ENCODE measurements at places on chromosomes 6 and 20.
A peak's percentile ranks its signal among the peaks of the same experiment; 100 is the strongest.

DNA sequence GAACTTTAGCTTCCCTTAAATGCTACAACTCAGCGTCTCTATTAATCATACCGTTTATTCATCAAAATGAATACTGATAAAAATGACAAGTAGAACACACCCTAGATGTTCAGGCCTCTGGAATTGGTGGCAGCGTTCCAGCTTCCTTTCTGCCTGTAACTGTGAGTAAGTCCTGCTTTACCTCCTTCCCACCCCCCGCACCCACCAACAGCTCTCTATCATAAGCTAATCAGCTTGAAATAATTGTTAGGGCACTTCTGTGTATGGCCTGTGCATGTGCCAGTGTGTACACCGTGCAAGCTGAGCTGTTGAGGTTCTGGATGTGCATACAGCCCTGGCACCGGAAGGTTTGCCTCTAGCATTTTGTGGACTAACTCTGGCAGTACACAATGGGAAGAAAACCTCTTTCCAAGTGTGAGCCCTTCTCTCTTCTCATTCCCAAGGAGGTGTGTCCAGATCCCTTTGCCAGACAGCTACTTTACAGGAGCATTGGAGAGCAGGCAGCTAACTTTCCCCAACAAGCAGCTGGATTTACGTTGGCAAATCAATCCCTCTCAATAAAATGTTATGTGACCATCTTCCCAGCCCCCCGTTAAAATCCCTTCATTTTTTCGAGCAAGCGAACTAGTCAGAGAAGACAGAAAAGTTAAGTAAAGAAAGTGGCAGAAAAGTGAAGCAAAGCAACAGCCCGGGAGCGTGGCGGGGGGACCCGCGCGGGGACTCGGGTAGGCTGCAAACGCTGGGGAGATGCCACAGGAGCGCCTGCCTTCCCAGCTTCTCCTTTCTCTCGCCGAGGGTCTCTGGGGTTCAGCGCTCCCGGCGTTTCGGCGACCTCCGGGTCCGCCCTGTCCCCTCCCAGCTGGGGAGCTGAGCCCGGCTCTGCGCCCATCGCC is 803 bp upstream of the ADGRG6 start:
- DNase-seq = peak; percentile 49

- DNase-seq = peak; percentile 75
Measured at GRCh38 chr20:64064145-64064698, 1.2 kb downstream of the TCEA2 start.

GRCh38 chr6:7640607-7641577 is 50.9 kb downstream of the SNRNP48 start:
- DNase-seq = peak; percentile 65

DNA sequence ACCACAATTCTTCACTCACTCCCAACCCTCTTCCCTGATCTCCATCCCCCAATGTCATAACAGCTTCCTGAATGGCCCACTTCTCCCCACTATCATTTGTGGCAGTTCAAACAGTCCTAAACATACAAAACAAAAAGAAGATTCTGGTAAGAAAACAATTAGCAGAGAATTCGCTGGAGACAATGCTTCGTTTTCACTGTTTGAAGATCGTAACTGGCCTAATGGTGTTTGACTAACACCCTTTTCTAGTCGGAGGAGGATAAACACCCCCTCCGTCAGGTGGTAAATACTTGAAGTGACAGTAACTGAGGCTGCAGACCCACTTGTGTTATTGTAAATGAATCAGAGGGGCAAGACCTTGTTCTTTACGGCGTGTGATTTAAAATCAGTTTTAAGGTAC is 3.8 kb downstream of the EYA2 start:
- no peak for DNase-seq

DNA sequence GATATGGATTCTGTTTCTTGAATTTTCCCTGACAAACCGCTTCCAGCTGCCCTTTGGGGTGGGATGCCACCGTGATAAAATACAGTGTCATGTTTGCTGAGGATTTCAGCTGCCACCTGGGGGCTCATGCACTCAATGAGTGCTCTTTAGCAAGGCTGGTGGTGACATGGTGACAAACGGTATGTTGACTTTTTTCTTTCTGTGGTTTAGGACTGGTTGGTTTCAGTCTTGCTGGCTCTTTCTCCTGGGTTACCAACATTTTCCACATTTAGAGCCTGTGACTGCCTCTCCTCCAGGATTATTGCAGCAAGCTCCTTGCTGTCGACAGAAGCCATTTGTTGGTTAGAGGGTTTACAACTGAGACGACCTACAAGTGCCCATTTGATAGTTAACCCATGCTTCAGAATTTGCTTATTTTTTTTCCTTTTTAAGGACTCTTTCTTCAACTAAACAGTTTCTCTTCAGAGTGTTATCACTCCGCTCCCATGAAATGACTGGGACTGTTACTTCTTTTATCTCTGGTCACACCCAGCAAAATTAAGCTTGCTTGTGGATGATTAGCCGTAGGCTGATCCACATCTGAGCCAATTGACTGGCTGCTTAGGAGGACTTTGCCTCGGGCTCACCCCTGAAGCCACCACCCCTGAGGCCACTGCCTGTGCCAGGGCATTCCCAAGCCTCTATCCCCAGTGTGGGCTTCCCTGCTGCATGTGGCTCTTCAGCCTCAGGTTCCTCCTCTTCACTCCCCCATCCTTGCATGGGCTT is 48.4 kb upstream of the CDYL start:
- peak; percentile 32 for DNase-seq

DNA sequence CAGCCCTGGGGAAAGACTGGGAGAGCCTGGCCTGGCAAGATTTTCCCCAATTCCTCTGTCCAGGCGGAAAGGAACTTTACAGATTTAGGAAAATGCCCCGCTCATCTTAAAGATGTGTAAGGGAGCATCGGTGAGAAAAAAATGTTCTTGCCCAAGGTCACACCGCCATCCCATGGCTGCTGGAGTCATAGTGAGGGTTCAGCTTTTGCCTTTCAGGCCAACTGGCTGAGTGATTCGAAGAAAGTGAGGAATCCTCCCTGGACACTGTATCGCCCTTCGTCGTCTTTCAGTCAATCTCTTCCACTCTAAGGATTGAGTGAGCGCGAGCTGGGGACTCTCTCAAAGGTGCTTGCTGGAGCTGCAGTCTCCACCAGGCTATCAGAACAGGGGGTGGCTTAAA is 1.4 kb downstream of the WFDC2 start:
- peak; percentile 20 for DNase-seq

DNA sequence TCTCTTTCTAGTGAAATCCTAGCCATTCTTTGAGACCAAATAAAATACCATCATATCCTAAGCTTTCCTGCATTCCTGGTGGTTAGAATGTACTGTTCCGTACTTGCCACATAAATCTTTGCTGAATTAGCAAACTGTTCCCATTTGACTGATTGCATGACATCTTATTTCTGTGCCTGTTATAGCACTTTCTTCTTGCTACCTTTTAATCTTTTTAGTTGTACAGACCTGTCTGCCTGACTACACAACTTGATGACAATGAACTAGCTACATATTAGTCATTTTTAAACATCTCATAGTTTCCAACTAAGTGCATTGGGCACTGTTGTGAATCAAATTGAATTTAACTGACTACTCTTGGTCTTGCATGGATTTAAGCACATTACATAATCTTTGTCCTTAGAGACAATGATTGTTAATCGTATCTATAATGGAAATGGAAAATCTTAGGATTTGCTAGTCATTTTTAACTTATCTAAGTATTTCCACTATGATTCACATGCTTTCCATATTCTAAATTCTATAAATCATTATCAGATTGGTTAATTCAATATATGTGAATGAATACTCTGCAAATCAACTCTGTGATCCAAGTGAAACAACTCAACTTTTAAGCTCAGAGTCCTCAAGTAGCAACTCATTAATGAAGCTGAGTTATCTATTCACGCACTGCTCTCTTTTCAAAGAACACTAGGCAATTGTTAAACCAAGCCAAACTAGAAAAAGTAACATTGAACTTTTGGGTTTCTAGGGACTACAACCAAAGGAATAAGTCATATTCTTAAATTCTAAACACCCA is 109.0 kb downstream of the TNFRSF21 start:
- peak; percentile 25 for DNase-seq

DNA sequence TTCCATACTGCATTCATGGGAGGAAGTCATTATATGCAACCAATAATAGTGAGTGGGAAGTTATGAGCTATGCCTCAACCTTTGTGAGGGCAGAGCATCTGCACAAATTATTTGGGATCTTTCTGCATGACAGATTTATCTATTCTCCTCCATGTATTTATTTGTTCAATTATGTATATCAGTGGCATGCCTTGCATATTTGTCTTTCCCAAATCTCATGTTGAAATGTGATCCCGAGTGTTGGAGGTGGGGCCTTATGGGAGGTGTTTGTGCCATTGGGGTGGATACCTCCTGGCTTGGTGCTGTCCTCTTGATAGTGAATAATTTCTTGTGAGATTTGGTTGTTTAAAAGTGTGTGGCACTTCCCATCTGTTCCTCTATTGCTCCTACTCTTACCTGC is 1246.0 kb upstream of the CITED2 start:
- DNase-seq = no peak

- no peak for DNase-seq
Measured at GRCh38 chr20:61082720-61083119, 169.3 kb upstream of the CDH4 start.

DNA sequence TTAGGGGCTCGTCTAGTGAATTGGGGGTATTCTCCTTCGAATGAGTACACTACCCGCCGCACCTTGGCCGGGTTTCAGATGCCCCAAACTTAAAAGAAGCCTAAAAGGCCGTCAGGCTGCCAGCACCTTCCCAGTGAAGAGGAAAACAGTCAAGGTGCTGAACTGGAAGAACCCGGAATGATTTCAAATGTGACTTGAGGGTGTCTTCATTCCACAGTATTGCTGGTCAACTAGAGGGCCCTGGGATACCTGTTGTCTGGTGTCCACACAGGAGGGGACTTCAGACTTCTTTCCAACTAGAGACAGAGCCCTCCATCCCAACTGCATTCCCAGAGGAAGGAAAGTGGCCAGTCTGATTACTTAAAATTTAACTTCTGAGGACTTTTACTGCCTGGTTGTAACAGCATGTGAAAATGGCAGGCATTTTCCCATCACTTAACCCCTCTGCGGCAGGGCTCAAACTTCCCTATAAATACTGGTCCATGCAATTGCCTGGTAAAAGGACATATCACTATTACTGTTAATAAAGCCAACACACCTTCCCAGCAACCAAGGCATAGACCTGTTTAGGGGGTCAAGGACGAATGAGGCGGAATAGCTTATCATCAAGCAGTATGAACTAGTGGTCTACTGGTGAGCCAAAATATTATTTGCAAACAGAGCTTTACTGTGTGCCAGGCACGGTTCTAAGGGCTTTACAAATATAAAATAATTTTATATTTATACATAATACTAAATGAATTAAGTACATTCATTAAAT is 651 bp upstream of the SAMHD1 start:
- no peak for DNase-seq

DNA sequence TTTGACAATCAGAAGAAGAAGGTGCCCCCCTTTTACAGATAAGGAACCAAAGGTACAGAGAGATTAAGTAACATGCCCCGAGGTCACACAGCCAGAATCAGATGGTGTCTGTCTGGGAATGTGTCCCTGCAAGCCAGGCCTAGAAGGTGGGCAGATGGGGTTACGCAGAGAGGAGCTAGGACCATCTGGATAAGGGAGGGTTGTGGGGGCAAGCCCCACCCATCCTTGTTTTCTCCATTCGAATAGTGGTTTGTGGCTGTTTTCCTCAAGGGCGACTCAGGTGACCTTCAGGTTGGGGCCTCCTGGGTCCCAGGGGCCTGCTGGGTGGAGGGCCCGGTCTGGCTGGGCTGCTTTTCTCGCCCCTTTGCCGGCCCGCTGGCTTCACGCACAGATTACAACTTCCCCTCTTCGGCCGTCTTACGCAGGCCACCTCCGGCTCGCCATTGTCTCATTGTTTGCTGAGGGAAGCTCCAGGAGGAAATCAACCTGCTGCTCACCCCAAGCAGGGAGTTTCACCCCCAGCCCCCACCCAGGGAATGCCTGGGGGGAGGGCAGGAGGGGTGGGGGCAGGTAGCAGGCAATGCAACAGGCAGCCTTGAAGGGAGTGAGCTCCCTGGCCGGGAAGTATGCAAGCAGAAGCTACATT is 30.8 kb upstream of the CSNK2A1 start:
- DNase-seq = no peak

DNA sequence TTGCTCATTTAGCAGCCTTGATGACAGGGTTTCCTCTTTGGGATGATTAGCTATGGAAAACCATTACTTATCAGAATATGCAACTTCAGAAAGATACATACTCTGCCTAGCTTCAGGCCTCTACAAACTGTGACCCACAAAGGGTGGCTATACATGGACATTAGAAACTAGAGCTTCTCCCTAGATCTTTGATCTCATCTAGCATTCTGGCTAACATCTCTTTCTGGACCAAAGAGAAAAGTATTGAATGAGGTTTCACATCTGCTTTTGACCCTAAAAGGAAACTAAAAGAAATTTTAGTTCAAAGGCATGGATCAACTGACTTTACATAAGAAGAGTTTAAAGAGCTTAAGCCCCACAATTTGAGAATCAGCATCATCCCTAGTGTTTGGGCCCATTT is 12.4 kb upstream of the HMGN3 start:
- DNase-seq = no peak

Measured in astrocyte of the hippocampus (primary cell).